GDM1 (cell line): ENCODE measurements at places on chromosomes 11 and 22.

DNA sequence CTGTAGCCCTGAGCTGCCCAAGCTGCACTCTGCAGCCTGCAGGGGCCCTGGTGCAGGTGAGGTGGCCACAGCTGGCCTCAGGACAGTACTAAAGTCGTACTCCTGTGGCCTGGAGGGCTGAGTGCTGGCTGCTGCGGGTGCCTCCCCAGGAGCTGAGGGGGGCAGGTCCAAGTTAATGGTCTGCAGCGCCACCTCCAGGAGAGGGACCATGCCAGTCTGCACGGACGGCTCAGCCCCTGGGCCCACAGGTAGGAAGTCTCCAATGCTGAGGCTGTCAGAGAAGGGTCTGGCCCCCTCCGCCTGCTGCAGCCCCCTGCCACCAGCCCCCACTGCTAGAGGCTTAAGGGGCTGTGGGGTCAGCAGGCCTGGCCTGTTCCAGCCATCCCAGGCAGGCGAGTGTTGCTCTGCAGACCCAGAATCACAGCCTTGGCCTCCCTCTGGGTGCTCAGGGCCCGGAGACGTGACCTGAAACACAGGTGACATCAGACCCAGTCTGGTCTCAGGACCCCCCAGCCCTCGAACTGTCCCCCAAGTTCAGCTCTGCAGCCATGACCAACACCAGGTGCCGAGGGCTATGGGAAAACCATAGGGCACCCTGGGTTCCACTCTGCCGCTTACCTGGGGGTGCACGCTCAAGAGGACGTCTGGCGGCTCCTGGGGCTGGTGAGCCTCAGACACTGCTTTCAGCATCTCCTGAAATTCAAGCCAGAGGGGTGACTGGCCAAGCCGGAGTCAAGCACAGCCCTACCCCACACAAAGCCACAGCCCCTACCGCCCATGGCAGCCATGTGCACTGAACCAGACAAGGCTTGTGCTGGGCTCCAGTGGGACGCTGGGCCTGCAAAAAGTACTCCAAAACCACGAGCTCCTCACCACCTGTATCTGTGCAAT is 20.8 kb downstream of the SELENOO start:
- no peak for DNase-seq

DNA sequence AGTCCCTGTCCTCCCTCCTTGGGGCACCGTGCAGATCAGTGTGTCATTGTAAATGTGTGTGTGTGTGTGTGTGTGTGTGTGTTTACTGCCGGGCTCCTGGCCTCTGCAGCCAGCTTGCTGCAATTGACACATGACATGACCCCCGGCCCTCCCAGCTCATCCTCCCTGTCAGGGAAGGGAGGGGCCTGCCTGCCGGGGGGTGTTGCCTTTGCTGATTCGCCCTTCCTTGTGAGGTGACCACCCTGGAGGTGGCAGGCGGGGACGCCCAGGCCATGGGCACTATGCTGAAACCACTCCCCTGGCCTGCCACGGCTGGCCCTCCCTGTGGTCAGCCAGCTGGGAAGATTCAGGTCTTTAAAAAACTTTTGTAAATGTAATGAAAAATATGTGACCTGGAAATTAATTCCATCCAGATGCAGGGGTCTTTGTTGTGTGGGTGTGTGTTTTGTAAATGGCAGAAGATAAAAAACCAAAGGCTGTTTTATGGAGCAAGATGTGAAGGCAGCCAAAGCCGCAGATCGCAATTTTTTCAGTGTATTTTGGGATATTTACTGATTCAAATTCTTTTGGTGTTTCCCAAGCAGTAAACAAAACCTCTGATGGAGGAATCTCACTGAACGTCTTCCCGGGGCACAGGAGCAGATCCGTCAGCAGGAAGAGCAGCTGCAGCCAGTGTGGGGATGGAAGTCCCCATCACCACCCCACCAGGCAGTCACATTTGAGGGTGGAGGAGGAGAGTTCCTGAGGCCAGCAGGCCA is 23.2 kb downstream of the SHISAL1 start:
- DNase-seq: no peak

GRCh38 chr22:48778308-48779195 is 1049.1 kb downstream of the BRD1 start:
- DNase-seq: no peak

DNA sequence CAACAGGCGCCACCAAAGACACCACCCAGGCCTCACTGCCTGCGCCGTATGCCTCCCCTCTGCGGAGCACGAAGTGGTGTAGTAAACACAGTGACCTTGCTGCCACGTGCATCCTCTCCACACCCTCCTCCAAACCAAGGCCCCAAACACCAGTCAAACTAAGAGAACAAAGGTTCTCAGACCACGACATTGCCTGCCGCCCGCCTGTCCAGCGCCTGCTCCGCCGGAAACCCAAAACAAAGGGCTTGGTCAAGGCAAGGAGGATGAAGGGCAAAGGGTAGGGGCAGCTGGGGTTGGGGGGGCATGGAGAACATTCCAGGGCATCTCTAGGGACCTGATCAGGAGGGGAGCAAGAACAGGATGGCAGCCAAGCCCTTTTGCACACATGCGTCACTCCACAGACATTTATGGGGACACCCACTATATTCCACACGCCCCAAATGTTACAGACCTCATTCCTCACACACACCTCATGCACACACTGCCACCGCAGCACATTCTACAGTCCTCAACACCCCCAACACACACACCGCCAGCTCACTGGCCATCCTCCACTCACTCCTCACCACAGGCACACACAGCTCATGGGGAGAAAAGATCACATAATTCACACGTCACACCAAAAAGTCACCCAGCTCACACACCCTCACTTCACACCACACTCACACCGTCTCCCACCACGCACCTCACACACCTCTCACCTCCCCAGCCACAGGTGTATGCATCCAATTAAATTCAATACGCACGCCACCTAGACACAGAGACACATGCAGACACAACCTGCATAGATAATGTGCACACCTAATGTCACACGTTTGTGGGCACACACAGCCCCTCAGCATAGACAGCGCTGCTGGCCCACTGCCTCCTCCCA is 34.5 kb downstream of the PDE2A start:
- no peak for DNase-seq

DNA sequence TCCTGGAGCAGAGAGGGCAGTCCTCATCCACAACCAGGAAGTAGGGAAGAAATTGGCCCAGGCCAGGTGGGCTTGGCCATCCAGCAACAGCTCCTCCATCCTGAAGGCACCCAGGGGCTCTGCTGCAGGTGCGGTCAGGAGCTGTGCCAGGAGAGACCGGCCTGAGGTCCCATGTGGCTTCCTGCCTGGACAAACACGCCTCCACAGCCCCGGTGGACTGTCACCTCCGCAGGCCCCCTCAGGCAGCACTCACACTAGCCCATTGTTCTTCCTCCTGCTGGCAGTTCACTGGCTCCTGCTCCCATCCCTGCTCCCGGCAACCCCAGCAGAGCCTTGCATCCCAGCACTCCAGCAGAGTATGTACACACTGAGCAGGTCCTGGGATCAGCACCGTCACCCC is 16.0 kb upstream of the POU2AF1 start:
- no peak for DNase-seq
